ENCODE measurements at places on chromosomes 2 and 18.
A peak's percentile ranks its signal among the peaks of the same experiment; 100 is the strongest.

DNA sequence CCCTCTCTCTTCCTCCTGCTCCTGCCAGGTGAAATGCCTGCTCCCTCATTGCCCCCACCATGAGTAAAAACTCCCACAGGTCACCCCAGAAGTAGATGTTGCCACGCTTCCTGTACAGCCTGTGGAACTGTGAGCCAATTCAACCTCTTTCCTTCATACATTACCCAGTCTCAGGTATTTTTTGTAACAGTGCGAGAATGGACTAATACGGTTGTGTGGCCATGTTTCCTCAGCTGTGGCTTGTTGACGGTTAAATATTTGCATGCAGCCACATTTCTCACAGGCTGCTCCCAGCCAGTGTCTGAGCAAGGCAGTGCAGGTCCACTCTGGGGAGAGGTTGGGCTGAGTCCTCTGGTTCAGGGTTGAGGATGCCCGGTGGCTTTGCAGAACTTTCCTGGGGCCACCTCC lies 27.8 kb upstream of the COPS8 start:
- no peak for DNase-seq

- no peak for DNase-seq
Observed at GRCh38 chr18:74291472-74291770, 342 bp downstream of the CYB5A start.

DNA sequence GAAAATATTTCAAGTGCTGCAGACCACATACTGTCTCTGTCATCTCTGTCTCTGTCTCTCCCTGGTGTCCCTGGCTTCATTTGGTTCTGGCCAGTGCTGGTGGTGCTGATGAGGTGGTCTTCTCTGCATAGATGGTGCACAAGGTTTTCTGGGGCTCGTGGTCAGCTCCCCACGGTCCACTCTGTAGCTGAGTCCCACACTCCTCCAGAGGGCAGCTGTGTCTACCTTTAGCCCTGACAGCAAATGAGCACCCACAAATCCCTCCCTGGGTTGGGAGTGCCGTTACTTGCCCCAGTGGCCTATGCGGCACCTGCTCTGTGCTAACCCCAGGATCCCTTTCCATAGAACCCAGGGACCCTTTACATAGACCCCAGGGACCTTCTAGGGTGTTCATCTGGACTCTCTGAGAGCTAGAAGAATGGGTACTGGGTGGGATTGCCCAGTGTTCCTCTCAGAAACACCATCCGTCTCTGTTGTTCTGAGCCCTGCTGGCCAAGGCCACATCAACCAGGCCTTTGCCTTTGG lies 129.3 kb downstream of the CAPN13 start:
- DNase-seq = no peak

DNA sequence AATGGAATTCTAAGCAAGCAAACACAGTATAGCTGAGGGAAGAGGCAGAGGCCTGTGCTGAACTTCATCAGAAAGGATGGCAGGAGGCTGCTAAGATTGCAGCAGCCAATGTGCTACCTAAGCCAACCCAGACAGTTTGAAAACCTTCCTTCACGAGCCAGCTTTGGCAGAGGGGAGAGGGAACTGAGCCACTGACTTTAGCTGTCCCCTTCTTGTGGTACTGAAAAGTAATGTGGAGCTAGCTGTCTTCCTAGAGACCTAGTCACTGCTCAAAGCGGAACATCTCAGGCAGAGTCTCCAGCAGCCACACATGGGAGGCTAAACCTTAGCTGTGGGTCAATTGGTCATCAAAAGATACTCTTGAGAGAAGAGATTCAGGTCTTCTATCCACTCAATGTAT lies 419.0 kb downstream of the FBXO15 start:
- no peak for DNase-seq

DNA sequence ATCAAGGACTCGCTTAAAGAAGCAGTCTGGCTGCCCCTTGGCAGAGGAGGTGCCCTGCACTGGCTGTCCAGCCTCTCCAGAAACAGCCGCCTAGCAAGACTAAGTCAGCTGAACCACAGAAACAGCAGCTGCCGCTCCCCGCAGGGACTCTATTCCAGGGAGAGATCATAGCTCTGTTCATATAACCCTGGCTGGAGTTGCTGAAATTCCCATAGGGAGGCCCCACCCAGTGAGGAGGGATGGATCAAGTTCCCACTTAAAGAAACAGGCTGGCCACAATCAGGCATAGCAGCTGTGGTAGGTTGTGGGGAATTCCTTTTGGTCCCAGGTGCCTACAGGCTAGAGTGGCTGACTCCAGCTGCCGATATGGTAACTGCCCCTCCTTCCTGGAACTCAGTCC lies 74.2 kb upstream of the MC4R start:
- no peak for DNase-seq

GRCh38 chr2:218691234-218691633 lies 19.3 kb downstream of the STK36 start:
- DNase-seq = no peak

DNA sequence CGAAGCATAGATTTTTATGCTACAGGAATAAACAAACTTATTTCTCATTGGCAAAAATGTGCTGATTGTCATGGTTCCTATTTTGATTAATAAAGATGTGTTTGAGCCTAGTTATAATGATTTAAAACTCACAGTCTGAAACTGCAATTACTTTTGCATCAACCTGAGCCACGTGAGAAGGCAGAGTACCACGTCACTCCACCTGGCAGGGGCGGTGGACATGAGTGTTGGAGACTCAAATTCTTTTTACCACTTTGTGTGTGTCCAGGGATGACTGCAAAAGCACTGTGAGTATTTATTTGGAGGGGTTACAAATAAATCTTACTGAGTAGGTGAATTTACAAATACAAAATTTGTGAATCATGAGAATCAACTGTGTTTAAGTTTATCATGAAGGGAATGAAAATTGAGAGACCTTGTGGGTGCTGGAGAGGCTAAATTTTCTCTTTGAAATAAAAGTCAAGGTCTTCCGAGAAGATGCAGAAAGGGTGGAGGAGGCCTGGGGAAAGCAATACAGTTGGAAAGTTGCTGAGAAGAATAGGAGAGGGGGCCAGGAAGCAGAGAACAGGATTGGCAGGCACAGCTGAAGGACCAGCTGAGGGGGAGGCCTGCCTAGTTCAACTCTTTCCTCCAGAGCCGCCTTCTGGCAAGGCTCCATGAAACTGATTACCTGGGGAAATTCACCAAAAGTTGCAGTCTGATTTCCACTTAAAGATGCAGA lies 316.4 kb downstream of the MYCN start:
- no peak for DNase-seq

GRCh38 chr2:1049691-1050090 lies 99.0 kb downstream of the SNTG2 start:
- no peak for DNase-seq

DNA sequence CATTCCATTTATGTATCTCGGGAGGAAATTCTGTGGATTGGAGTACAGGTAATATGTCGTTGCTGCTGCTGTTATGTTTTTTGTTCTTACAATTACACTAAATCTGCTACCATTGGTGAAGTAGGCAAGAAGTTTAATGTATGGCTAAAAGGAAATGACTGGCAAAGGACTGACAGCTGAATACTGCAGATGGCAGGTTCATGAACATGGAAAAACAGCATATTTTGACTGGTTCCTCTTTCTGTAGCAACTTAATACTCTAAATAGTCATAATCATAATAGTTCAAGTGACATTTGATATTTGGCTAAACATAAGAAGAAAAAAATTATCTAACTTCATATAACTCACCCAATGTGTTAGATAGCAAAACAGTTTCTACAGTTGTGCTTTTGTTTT lies 84.5 kb upstream of the PGAP1 start:
- no peak for DNase-seq

DNA sequence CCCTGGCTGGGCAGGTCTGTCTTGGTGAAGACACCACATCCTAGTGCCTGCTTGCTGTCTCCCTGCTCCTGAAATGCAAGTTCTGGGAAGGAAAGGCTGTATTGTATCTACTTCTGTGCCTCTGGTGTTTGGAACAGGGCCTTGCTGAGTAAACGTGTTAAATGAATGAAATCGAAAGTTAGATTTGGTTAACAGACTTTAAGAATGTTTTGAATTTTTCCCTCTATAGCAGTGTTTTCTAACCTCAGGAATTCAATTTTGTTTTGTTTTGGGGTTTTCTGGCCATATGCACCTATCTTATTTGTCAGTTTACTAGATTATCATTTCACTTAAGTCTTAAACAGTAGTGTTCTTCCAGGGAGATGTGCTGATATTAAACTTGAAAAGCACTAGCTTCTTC lies 20.7 kb downstream of the FARP2 start:
- peak; percentile 44 for DNase-seq

- DNase-seq = no peak
Observed at GRCh38 chr2:205073433-205074020, 528.3 kb downstream of the PARD3B start.

GRCh38 chr2:70089983-70090525 lies 2.8 kb downstream of the PCBP1 start:
- no peak for DNase-seq

DNA sequence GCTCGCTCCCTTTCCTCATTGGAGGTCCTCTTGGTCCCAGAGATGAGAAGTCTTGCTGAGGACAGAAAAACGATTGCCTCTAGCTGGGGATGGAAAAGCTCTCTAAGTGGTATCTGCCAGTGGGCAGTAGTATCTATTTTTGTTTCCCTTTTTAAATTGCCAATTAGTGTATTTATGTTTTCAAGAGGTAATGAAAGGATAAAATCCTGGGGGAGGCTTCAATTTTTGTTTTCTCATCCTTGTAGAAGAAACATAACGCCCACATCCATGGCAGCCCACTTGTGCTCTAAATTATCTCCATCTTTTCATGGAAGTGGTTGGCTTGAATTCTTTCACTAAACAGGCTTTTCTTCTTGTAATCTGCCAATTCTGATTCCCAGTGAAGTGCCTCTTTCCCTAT lies 14.3 kb downstream of the ANKRD29 start:
- DNase-seq = no peak

DNA sequence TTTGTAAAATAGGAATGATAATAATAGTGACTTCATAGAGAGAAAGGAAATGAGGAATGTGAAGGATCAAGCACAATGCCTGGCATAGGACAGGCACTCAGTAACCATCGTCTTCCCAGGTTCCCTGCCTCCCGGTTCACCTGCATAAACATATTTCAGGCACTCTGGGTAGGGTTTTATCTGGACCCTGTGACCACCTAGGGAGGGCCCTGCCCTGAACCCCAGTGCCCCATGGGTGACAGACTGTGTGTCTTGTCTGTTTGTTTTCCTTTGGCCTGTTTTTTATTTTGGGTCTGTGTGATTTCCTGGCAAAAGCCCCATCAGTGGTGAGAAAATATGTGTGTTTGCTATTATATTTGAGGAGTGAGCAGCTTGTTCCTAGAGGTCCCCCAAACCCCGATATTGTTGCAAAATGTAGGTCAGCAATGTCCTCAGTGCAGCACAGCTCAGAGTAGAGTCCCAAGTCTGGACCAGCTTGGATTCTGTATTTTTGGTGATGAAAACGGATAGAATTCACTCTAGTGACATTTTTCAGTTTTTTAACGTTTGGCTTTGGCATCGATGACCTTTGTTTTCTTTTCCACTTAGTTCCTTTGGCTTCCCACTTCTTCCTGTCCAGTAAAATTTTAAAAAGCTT lies 9.6 kb upstream of the NT5C1B start:
- no peak for DNase-seq

DNA sequence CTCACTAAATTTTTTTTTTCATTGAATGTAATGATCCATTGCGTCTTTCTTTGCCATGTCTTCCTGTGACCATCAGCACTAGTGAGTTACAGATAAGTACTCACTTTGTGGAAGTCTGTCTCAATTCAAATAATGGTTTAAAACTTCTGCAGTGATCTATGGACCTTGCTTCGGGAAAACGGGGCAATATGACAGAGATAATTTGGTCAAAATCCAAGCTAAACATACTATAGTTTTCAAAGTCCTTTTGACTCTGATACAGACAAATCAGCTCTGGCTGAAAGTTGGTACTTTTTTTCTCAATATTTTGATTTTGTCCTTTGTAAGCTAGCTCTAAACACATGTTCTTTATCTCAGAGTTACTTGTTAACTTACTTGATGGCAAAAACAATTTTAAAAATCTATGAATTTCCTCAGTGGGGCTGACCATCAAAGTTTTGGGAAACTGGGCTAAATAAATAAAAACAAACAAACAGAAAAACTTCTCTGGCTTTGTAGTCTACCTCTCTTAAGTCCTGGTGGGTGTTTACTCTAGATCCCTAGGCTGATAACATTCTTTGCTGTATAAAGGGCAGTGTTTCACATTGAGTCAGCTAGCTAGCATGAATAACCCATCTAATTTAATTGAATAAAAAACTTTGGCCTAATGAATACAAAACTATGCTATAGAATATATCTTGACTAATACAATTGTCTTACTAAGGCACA lies 327.6 kb downstream of the RDH14 start:
- no peak for DNase-seq
